Aorta (tissue), 5 donors: ENCODE measurements at places on chromosomes 1 and 21. TPM values are rescaled to one million over a fixed set of nuclear protein-coding genes. Genes with fewer than 3 reads are reported as not detected.

CRTC2 gene
- total RNA-seq, result 49.7 TPM

GRCh38 chr1:173937062-173937461 lies 19.9 kb upstream of the SERPINC1 start:
- H3K27me3 ChIP-seq, result no peaks in the 10 kb centered on the region
- no peaks in the 10 kb centered on the region for H3K36me3 ChIP-seq
- H3K27ac ChIP-seq, result no peak overlapping the region
- no peak for DNase-seq
- no peaks in the 10 kb centered on the region for H3K4me1 ChIP-seq

GRCh38 chr1:19122668-19123067 lies 87.4 kb downstream of the UBR4 start:
- H3K27ac ChIP-seq, result no peak overlapping the region
- H3K4me3 ChIP-seq, result no peak overlapping the region
- peaks cover 52% of the 10 kb centered on the region for H3K36me3 ChIP-seq
- no peaks in the 10 kb centered on the region for H3K27me3 ChIP-seq
- DNase-seq, result no peak

ST6GALNAC3 gene
- 20.2 TPM for total RNA-seq

DENND2C gene
- total RNA-seq, result 3.6 TPM

DNA sequence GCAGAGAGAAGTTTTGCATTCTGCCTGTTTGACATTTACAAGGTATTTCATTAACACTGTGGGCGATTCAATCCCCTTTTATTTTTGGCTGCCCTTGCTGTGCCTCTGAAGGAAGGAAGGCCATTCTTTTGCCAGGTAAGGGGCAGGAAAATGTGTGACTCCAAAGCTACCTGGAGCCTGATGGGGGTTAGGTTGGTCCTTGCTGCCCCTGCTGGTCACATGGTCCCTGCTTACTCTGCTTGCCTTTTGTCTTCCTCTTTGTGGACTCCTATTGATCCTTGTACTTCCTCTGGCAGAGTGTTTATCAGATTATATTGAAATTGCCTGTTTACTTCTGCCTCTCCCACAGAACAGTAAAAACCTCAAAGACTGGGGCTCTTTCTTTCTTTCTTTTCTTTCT lies 65.7 kb downstream of the ST6GALNAC3 start:
- DNase-seq, result no peak
- H3K27ac ChIP-seq, result no peak overlapping the region
- H3K36me3 ChIP-seq, result no peaks in the 10 kb centered on the region
- no peaks in the 10 kb centered on the region for H3K27me3 ChIP-seq
